ENCODE measurements at places on chromosomes 2 and 18.

- peak overlapping the region; percentile 89 for H3K4me3 ChIP-seq
- no peaks in the 10 kb centered on the region for H3K27me3 ChIP-seq
- peak overlapping the region; percentile 71 for H3K27ac ChIP-seq
- H3K4me1 ChIP-seq, result no peaks in the 10 kb centered on the region
- peak; percentile 77 for DNase-seq
Measured at GRCh38 chr2:174485788-174486562, 854 bp downstream of the GPR155 start.

DNA sequence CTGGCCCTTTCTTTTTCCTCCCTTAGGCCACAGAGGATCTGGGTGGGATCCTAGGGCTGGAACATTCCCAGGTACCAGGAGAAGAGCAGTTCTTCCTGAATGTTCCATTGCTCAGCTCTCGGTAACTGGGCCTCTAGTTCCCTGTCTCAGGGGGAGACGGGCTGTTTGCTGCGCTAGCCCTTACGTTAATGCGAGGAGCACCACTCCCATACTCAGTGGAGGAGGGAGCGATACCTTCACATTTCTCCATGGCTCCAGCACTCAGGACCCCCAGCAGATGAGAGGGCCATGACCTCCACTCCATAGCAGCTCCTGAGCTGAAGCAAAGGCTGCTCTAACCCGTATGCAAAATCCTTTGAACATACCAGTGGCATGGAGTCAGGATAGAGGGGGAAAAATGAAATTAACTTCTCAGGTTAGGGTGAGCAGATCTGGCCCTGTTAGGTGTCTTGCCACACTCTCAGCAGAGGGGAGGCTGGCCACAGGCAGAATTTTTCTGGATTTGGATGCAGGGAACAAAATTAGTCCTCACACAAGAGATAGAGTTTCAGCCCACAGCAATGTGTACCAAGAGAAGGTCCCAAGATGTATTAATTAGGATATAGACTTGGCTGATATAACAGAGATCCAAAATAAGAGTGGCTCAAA lies 206.7 kb downstream of the ZFP36L2 start:
- H3K4me1 ChIP-seq, result peaks cover 5% of the 10 kb centered on the region
- H3K27me3 ChIP-seq, result no peaks in the 10 kb centered on the region
- no peak for DNase-seq

- peak overlapping the region; percentile 95 for H3K27ac ChIP-seq
- no peaks in the 10 kb centered on the region for H3K27me3 ChIP-seq
- H3K4me3 ChIP-seq, result peak overlapping the region; percentile 81
- DNase-seq, result peak; percentile 56
- H3K36me3 ChIP-seq, result peaks cover 19% of the 10 kb centered on the region
Measured at GRCh38 chr2:61177727-61178549, 15.9 kb downstream of the C2orf74 start.

DNA sequence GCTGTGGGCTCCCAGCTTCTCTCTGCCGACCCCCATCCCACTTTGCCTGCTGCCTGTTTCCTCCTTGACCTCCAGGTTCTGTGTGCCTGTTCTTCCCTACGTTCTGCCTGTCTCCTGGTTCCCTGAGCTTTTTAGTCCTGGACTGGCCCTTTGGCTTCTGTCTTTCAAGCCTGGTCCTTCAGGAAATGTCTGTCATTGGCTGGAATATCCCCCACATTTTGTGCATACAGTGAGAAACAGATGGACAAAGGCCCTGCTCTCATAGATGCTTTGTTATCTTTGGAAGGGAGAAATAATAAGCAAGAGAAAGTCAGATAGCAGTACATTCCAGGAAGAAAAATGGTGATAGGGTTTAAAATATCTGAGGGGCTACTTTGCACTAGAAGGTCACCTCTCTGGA lies 5.7 kb downstream of the MGAT5 start:
- H3K27me3 ChIP-seq, result no peaks in the 10 kb centered on the region
- no peak overlapping the region for H3K27ac ChIP-seq
- no peak overlapping the region for H3K4me3 ChIP-seq
- peaks cover 27% of the 10 kb centered on the region for H3K4me1 ChIP-seq
- peaks cover 17% of the 10 kb centered on the region for H3K36me3 ChIP-seq

- no peaks in the 10 kb centered on the region for H3K27me3 ChIP-seq
- no peaks in the 10 kb centered on the region for H3K36me3 ChIP-seq
- H3K4me3 ChIP-seq, result no peak overlapping the region
- no peak overlapping the region for H3K27ac ChIP-seq
- H3K4me1 ChIP-seq, result peaks cover 23% of the 10 kb centered on the region
- DNase-seq, result no peak
Measured at GRCh38 chr2:235521844-235522243, 28.0 kb downstream of the AGAP1 start.

- H3K27ac ChIP-seq, result no peak overlapping the region
- peak; percentile 82 for DNase-seq
- no peak overlapping the region for H3K4me3 ChIP-seq
- H3K36me3 ChIP-seq, result no peaks in the 10 kb centered on the region
- H3K27me3 ChIP-seq, result peaks cover 14% of the 10 kb centered on the region
Measured at GRCh38 chr2:191051825-191052778, 38.1 kb upstream of the STAT1 start.

- no peaks in the 10 kb centered on the region for H3K4me1 ChIP-seq
- H3K27ac ChIP-seq, result no peak overlapping the region
- H3K36me3 ChIP-seq, result no peaks in the 10 kb centered on the region
Measured at GRCh38 chr18:11387880-11388279, 221.5 kb upstream of the SLC35G4 start.

GRCh38 chr18:76875390-76876325 lies 53.3 kb downstream of the ZNF236 start:
- H3K27me3 ChIP-seq, result no peaks in the 10 kb centered on the region
- H3K36me3 ChIP-seq, result peaks cover 3% of the 10 kb centered on the region
- DNase-seq, result peak; percentile 18
- H3K4me1 ChIP-seq, result no peaks in the 10 kb centered on the region
- H3K27ac ChIP-seq, result no peak overlapping the region

DNA sequence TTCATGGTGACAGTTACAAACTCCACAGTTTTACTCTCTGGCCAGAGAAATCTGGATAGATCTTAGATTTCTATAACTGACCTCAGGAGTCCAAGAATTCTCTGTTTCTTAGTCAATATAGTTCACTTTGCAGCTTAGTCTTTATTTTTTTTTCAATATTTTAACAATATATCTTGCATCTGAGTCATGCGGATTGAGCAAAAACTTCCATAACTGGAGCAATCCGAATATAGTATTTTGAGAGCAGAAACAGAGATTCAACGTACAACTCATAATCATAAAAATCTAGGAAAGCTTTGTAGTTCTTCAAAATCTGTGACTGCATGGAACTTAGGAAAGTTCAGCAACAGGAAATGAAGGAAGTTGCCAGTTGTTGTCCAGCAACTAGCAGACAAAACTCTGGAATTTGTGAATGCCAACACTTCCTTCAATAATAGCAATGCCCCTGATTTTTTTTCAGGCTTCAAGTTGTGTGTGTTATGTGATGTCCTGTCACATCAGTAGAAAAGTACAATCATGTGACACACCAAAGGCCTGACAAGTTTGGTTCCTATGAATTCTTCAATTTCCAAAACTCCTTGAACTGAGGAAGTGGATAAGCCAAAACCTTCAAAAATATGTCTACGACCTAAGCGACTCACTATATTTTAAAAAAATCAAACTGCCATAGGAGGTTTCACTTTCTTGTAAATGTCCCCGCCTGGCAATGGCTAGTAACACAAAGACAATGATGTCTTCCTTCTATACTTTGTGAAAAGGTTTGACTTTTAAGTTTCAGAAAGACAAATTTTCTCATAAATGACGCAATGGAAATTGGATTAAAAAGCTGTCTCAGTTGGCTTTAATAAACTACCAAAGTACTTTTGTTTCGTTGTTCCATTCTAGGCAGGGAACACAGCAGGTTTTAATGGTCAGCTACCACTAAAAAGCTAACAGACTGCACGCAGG lies 510.6 kb downstream of the ERBB4 start:
- H3K36me3 ChIP-seq, result no peaks in the 10 kb centered on the region
- no peak overlapping the region for H3K4me3 ChIP-seq
- H3K27ac ChIP-seq, result no peak overlapping the region
- no peaks in the 10 kb centered on the region for H3K4me1 ChIP-seq
- no peaks in the 10 kb centered on the region for H3K27me3 ChIP-seq
- no peak for DNase-seq

DNA sequence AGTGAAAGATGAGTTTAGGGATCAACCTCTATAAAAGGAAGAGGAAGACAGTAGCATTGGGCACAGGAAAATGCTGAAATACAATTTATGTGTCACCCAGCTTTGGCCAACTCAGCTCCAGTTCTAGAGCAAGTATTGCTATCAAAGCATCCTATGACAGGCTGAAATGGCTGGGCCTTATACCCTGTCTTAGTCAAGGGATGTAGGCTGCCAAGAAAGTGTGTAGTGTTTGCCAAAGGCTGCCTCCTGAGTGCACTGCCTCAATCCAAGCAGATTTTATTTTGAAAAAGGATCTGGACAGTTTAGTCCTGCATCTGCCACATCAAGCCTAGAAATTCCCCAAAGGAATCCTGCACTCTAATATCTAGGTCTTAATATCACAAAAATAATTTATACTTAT lies 359.9 kb upstream of the ZC3H15 start:
- peaks cover 43% of the 10 kb centered on the region for H3K4me1 ChIP-seq
- H3K4me3 ChIP-seq, result no peak overlapping the region
- no peaks in the 10 kb centered on the region for H3K27me3 ChIP-seq
- DNase-seq, result no peak

DNA sequence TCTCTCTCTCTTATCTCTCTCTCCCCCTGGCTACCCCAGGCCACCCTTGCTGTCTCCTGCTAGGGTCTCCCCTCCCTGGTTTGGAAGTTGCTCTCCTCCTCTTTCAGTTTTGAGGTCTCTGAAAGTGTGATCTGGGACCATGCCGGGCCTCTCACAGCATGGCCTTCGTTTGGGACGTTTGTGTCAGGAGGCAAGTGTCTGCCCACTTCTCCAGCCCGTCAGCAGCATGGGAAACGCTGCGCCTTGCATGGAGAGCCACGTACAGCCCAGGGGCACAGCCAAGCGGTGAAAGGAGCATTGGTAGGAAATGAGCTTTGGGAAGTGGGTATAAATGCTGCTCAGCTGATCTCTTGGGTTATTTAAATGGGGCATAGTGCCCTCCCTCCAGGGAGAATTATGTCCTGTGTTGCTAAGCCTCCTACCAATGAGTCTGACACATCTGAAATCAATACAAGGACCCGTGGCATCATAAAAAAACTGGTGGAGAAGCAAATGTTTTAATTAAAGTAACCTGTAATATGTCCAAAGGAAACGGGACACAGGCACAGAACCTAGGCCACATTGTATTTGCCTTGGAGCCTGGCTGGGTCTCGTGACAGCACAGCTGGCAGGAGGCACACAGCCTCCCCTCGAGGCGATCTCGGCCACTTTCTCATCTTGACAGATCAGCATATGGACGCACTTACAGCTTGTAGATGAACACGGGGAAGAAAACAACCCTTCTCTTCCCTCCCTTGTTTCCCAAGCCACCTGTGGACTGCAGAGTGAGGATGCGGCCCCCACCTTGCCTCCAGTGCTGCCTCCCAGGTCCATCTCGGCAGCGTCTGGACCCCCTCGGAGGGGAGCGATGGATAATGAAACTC lies 72.7 kb downstream of the SH3RF3 start:
- no peak for DNase-seq
- H3K4me3 ChIP-seq, result no peak overlapping the region
- H3K4me1 ChIP-seq, result no peaks in the 10 kb centered on the region
- no peak overlapping the region for H3K27ac ChIP-seq
- H3K27me3 ChIP-seq, result peaks cover 7% of the 10 kb centered on the region

DNA sequence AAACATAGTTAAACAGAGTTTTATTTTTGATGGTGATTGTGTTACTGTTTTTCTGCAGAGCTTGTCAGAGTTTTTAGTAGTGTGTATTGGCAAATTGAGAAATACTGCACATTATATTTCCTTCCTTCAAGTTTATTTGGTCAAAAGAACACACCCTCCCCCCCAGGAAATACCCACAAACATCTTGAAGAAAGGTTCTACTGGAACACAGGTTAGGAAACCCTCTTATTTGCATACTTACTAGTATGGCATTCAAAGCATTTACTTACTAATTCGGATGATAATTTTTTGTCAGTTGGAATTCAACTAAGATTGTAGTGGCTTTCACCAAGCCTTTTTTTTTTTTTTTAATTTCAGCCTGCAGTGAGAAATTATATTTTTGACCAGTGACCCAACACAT lies 9.1 kb downstream of the CAB39 start:
- peaks cover 37% of the 10 kb centered on the region for H3K36me3 ChIP-seq
- H3K27me3 ChIP-seq, result no peaks in the 10 kb centered on the region
- H3K27ac ChIP-seq, result no peak overlapping the region
- DNase-seq, result no peak
- H3K4me1 ChIP-seq, result peaks cover 15% of the 10 kb centered on the region
- no peak overlapping the region for H3K4me3 ChIP-seq

DNA sequence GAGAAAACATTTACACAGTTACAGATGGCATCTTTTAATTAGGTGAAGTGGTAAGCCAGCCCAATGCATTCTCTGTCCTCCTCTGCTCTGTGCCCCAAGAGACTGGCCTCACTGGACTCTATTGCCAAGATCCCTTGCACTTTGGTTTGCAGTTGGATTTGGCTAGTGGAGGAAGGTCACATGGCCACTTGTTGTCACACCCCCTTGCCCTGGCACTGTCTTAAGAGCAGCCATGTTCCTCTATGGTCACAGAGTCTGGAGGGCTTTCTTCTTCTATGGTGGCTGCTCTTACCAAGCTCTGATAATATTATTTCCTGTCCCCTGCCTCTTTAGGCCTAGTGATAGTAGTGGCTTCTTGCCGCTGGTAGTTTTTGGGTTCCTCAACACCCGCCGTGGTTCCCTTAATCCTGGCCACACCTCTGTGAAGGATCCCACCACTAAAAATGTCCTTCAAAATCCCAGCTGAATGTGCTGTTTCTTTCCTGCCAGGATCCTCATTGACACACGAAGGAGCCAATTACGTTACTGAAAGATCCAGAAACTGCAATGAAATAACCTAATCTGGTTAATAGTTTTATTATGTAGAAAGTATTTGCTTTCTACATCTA lies 111.1 kb downstream of the CDC42EP3 start:
- peaks cover 25% of the 10 kb centered on the region for H3K4me1 ChIP-seq
- H3K4me3 ChIP-seq, result no peak overlapping the region
- H3K36me3 ChIP-seq, result no peaks in the 10 kb centered on the region
- no peak for DNase-seq

DNA sequence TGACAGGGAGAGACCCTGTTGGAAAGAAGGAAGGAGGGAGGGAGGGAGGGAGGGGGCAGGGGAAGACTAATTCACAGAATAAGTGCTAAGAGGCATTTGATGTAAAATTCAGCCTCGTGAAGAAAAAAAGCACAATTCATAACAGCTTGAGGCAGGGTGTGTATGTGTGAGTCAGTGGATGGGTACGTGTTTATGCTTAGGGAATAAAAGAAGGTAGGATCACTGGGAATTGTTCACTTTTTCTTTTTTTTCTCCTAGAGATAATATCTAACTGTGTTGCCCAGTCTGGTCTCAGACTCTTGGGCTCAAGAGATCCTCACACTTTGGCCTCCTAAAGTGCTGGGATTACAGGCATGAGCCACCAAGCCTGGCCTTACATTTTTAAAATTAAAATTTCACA lies 39.2 kb downstream of the WDR33 start:
- H3K36me3 ChIP-seq, result peaks cover 38% of the 10 kb centered on the region
- no peak overlapping the region for H3K27ac ChIP-seq
- H3K4me1 ChIP-seq, result no peaks in the 10 kb centered on the region
